ENCODE measurements at places on chromosomes 4 and X.
A peak's percentile ranks its signal among the peaks of the same experiment; 100 is the strongest.

DNA sequence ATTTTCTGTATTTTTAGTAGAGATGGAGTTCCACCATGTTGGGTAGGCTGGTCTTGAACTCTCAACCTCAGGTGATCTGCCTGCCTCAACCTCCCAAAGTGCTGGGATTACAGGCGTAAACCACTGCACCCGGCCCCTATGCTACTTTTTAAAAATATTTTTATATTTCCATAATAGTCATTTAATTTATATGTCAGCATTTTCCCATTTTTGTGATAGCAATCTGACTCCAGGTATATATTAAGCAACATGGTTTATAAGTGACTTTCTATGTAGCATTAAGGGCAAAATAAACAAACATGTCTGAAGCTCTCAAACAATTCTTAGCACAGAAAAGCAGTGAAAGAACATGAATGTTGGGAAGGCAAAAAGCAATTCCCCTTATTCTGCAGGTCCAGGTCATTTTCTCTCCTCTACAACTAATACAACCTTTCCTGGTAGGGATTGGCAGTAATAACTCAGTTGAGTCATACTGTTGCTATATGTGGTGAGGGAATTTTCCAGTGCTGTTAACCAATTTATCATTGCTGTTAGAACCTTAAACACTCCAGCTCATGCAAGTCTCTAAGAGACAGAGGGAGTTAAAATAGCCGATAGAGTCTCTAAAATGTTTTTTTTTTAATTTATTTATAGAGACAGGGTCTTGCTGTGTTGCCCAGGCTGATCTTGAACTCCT, 24.0 kb downstream of the SMIM14 start:
- no peak for DNase-seq

DNA sequence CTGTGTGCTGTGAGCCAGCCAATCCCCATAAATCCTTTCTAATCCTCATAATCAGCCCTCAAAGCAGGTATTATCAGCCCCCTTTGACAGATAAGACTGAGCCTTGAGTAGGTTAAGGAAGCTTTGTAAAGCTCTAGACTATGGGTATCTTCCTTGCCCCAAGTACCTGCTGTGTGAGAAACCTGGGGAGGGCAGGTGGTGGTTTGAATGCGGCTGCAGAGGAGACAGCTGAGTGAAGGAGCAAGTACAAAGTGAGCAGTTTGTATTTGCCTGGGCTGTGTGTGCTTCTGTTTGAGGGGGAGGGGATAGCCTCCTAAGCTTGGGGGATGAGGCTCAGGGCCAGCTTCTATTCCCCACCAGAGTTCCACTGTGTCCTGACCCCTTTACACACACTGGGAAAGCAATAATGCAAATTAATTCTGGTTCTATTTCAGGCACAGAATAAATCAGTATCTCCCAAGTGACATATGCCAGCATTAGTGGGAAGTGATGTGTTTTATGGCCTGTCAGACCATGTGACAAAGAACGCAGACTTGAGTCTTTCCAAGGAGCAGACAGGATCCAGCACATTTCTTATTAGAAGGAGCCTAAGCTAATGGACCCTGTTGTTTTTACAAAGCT, 63.5 kb downstream of the EVC start:
- DNase-seq: no peak

DNA sequence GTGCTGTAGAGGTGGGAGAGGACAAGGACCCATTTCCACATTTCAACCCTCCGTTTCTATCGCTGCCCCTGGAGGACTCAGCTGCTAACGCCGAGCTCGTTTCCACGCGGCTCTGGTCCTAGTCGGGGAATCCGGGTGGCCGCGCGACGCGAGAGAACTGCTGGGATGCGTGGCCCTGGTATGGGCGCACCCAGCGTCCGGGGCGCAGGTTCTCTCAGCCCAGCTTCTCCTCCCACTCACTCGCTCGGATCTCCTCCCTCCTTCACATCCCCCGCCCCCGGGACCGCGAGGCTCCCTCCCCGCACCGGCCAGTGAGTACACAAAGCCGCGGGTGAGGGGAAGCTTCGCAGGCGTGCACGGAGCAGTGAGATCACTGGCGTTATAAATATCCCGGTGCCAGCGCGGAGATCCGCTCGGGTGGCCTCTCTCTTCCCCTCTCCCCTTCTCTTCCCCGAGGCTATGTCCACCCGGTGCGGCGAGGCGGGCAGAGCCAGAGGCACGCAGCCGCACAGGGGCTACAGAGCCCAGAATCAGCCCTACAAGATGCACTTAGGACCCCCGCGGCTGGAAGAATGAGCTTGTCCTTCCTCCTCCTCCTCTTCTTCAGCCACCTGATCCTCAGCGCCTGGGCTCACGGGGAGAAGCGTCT, at the start of gene FGF5:
Gene FGF5 (plus strand): TSS at position 412 of the 649 bp plus-strand sequence. CDS start 161 bp downstream, at position 573.
- DNase-seq: peak; percentile 6

GRCh38 chr4:139971111-139971510, 182.9 kb downstream of the MAML3 start:
- no peak for DNase-seq

DNA sequence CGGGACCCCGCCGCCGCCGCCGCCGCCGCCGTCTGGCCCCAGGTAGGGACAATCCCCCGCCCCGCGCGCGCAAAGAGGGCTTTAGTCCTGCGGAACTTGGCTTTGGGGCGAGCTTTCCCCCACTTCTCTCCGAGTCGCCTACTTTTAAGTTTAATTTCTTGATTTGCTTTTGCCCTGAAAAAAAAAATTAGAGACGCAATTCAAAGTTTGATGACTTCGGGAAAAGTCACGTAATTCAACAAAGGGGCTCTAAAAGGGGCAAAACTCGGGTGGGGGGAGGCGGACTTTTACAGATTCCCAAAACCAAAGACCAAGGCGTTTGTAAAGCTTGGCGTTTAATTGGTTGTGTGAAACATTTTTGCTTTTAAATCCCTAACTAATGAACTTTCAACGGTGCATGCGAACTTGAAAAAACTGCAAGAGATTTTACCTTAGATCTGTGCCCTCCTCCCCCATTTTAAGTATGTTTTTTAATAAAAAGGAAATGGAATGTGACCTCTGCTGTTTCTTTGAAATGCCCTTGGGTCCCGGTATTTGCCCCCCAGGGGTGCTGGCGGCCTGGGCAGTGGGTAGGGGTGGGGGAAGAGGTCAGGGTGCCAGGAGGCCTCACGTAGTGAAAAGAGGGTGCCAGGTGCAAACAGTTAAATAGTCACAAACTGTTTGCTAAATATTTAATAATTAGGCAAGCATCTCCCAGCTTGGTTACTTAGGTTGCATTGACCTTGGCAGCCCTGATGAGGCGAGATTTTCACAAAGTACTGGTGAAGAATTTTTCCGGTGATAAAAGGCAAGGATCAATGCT, 209.7 kb downstream of the NWD2 start:
- no peak for DNase-seq

DNA sequence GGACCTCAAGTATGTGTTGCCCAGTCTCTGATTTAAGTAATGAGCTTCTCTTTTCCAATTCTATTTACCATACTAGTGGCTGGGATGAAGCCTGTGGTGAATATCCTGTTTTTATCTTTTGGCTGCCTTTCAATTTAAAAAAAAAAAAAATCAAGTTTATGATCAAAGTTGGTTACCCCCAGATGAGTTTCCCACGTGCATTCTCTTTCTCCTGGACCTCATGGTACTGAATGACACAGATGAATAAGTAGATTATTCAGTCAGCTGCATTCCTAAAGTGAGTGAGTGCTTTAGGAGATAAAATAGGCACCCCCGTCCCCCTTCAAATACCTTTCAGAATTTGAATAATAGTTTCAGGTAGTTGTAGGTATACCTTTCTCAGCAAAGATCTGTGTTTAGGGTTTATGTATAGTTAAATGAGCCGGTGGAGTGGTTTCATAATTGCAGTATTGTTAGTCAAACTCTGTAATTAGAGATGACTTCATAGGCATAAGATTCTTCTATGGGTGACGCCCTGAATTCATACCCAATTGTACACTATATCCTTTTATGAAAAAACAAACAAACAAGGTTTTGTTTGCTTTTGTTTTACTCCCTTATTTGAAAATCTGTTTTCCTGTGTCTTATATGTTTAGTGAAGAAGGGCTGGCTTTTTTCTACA, 41.9 kb downstream of the PLS3 start:
- no peak for DNase-seq

DNA sequence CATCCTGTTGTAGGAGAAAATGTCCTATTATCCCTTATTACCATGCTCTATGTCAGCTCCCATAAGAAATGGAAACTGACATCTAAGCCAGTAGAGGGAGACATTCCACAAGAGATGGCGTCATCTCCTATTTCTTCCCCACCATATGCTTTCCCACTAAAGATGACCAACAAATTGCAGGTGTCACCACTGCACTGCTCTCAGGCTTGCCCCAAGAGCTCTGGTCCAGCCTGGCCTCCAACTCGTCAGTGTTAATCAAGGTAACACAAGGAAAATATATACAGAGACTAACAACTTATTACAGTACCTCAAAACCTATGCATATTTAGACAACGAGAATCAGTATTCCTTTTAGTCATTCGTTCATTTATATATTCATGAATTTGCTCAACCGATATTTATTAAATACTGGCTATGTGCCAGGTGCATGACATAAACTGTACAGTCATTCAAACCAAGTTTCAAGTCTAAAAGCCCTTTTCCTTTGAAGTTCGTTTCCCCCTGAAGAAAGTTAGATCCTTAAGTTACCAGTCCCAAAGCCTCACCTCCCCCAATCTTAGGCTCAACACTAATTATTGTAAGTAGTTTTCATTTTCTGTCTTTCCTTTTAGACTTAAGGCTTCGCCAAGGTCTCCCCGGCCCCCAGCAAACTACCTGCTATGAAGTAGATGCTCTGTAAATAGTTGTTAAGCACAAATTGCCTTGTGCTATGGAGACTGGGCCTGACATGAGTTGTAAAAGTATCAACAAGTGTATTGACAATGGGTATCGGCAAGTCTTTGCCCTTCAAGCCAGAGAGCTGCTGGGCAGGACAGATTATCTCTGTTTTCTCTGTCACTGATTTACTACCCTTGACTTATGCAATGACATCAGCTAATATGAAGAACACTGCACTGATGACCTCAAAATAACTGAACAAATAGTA, 3.1 kb upstream of the FGB start:
- DNase-seq: peak; percentile 17

- DNase-seq: no peak
These were observed 2675.7 kb downstream of the PCDH7 start for GRCh38 chr4:33395731-33396485.

GRCh38 chrX:68417651-68418050, 15.6 kb downstream of the OPHN1 start:
- no peak for DNase-seq

GRCh38 chrX:21658152-21658737, at the start of gene KLHL34:
TSS of gene KLHL34 (minus strand) at chrX:21658330. CDS start at chrX:21657788, 542 bp downstream.
- DNase-seq: no peak
